Right hindlimb (tissue), 1 donor: ENCODE measurements at places on chromosomes 5 and 9.

DNA sequence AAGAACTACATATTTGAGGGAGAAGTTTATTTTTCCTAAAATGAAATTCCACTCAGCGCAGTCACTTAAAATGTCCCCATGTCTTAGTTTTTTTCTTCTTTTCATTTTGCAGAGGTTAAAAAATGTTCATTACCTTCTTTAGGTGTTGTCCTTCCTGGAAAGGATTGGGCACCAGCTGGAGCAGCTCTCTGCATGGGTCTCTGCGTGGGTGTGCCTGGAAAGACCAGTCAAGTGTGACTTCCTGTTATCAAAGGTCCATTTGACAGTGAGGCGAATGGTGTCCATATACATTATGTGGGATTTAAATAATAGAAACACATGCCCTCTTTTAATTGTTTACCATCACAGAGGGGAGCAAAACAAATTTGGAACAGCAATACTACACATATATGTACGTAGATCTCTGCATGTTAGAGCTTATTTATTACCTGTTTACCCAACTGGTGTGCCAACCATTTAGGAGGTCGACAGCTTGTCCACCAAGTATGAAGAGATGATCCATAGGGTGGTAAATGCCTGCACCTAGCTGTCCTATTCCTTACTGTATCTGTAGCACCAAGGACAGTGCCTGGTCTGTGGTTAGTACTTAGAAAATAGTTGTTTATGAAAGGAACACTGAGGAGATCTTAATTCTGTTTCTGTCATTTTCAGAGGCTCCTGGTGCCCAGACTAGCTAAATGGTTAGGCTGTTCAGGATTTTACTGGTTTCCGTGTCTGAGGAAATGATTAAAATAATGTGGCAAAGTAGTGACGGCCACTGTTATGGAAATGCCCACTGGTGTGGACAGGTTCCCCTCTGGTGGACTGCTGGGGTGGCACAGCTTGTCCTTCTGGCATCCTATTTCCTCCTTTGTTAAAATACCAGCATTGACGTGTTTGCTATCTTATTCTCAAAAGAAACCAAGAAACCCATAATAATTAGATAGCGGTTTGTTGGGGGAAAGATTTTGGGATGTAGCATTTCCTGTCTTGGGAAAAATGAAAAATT is 200.4 kb downstream of the MAST4 start:
- no peak for DNase-seq

GRCh38 chr5:38533286-38534155 is 22.9 kb downstream of the LIFR start:
- DNase-seq, result no peak

- no peak for DNase-seq
Observed at GRCh38 chr5:167851416-167851815, 440.0 kb upstream of the WWC1 start.

GRCh38 chr9:16062542-16063240 is 509.8 kb downstream of the CCDC171 start:
- no peak for DNase-seq

DNA sequence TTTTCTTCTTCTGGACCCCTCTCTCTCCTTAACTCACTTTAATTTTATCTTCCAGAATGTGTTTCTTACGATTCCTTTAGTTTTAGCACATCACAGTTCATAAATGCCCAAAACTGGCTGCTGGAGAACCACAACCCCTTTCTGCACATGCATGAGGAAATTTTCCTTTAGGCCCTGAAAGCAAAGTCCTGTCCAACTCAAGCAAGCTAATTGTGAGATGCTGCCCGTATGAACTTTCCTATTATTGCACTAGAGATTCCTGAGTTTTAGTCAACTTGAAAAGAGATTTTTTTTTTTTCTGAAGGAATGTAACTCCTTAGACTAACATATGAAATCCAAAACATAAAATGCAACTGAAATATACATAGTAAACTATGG is 52.1 kb upstream of the DAB2 start:
- DNase-seq, result no peak

GRCh38 chr5:169091396-169091980 is 209.5 kb downstream of the SLIT3 start:
- DNase-seq, result no peak

DNA sequence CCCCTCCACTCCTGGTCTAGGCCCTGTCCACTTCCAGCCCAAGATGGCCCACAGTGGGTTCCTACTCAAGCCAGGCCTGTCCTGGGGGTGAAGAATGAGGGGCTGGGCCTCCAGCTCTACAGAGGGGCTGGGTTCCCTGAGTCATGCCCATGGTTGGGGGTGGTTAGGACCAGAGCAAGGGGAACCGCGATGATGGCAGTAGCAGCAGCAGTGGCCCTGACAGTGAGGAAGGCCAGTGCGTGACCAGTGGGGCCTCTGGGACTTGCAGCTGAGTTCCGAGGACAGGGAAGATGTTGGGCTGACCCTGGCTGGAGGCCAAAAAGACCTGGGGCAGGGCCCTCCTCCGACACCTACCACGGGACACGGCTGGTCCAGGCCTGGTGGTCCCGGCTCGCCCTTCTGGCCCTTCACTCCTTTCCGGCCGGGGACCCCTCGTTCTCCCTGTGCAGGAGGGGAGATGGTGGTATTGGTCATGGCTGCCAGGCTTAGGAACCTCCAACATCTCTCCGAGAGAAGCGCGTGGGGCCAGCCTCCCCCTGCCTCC is 9.2 kb upstream of the PHYKPL start:
- no peak for DNase-seq

DNA sequence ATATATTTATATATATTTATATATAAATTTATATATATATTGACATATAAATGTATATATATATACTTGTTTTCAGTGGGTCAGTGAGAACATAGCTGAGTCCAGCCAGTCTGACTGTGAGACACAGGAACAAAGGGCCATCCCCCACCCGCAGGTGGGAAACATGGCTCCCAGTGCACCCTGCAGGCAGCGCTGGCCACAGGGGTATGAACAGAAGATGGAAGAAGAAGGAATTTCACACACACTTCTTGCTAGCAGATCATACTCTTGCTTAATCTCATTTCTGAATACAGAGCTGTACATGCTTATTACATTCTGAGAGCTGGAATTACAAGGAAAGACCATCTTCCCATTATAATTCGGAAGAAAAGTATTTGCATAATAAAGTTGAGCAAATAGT is 595.4 kb downstream of the IRX1 start:
- DNase-seq, result no peak

- DNase-seq, result peak; percentile 69
Observed at GRCh38 chr9:131237931-131238401, 38.3 kb downstream of the FAM78A start.

- no peak for DNase-seq
Observed at GRCh38 chr9:83043597-83043996, 19.3 kb downstream of the RASEF start.

DNA sequence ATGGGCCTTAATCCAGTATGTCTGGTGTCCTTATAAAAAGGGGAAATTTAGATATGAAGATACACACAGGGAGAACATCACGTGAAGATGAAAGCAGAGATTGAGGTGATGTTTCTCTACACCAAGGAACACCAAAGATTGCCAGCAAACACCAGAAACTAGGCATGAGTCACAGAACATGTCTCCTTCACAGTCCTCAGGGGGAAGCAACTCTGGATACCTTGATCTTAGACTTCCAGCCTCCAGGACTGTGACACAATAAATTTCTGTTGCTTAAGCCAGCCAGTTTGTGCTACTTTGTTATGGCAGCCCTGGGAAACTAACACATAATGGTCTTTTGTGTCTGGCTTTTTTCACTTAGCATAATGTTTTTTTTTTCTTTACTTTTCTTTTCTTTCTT is 41.2 kb upstream of the STRBP start:
- DNase-seq, result no peak

DNA sequence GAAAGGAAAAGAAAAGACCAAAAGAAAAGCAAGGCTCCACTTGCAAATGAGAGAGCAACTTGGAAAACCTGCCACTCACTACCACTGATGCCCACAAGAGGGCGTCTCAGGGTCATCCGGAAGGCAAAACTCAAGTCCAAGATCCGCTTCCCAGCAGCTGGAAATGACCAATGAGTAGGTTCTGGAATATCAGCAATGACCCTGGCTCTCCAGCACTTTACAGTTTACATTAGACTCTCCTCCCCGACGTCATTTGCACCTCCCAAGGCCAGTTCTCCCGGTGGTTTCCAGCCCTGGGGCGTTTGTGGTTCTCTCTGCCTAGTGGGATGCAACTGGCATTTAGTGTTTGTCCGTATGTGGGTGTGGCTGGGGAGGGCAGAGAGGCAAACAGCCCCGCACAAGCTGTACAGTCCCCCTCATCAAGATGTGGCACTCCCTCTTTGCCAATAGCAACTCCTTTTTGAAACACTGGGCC is 193.8 kb upstream of the ZNF618 start:
- DNase-seq, result peak; percentile 79

- peak; percentile 7 for DNase-seq
Observed at GRCh38 chr9:135227641-135228251, 140.3 kb downstream of the OLFM1 start.

DNA sequence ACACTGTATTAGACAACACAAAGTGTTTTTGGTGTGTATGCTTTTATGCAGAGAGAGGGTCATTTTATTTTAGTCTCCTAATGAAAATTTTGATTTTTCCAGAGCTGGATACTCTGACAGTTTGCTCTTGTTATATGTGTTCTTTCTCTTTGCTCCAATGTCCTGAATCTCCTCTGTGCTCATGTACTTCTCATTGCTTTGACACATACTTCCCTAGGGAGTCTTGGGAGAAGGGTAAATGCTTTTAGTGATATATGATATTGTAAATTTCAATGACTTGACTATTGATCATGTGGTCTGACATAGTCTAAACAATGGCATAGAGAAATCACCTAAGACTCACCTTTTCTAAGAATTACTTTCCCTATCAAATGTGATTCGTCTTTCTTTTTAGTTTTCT is 972.6 kb upstream of the EDIL3 start:
- no peak for DNase-seq

- no peak for DNase-seq
Observed at GRCh38 chr5:140261403-140262171, 41.3 kb downstream of the PFDN1 start.

DNA sequence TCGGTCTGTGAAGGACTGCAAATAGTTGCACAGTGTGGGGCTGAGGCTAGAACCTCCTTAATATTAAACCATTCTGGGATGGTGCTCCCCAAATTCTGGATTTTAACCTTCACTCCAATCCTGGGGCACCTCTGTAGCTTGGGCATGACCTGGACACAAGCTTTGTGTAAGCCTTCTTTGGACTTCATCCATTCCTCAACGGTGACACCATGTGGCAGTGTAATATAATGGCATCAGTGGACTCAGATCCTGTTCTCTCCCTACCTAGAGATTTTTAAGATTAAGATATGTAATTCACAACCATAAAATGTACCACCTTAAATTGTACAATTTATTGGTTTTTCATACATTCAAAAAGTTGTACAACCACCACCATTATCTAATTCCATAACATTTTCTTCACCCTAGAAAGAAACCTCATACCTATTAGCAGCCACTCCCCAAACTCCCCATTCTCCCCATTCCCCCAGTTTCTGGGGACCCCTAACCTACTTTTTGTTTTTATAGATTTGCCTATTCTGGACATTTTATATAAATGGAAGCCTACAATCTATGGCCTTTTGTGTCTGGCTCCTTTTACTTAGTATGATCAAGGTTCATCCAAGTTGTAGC is 4.8 kb upstream of the PLGRKT start:
- no peak for DNase-seq

DNA sequence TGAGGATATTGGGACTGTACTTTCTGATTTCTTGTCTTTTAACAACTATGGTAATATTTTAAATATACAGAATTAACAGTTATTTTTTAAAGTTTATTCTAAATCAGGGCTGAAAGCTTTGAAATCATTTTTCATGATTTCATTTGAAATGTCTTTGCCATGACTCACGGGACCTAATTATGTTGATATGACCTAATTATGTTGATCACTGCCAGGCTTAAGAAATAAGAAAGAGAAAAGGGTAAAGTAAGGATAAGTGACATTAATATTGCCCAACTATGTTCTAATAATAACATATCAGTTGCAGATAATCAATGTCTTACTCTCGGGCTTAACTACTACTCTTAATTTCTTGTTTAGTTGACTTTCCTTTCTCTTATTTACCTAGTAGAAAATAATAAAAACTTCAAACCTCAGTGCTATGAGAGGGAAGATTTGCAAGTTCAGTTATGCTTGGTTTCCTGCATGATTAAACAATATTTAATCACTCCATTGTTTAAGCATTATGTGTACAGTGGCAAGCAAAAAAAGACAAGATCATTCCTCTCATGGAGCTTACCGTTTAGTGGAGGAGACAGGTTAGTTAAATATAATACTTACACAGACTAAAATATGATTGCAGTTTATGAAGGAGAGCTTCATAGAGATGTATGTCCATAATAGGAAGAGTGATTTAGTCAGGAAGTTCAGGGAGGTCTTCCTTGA is 67.0 kb upstream of the EIF4EBP3 start:
- no peak for DNase-seq
